ENCODE measurements at places on chromosomes 4 and X. TPM values are rescaled to one million over a fixed set of nuclear protein-coding genes. Genes with fewer than 3 reads are reported as not detected.

SLC25A6 gene
- 460 TPM for total RNA-seq

GRCh38 chr4:184896868-184897715 is 71.3 kb upstream of the ACSL1 start:
- DNase-seq, result no peak

DNA sequence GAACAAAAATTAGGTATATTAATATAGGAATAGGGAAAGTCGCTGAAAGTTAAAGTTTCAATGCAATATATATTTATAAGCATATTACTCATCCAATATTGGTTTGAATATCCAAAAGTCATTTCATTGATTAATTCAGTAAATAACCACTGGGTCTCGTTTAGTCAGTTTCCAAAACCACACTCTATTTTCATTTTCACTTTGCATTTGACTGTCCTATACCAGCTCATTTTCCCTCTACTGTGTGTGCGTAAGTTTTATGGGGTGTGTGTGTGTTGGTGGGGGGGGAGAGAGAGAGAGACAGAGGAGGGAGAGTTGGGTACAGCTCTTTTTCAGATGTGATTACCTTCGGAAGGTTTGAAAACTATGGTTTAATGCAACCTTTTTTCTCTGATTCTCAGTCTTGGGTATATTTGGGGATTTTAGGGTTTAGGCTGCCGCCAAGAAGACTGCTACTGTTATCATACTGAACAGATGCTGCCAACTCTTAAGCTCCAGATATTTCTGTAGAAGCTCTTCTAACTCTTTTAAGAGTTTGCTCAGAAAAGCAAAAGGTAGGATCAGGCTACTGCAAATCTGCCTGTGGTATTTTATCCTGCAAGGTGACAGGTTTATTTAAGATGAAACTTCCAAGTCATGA is 1427.4 kb downstream of the PCDH7 start:
- no peak for DNase-seq

SPANXA2 gene
- not detected for total RNA-seq

ZDHHC15 gene
- total RNA-seq, result 2.1 TPM

IL2 gene
- total RNA-seq, result not detected
